ENCODE measurements at places on chromosomes 7 and 10. TPM values are rescaled to one million over a fixed set of nuclear protein-coding genes. Genes with fewer than 3 reads are reported as not detected.

MYH16 gene
- total RNA-seq = 1.4 TPM

LEP gene
- not detected for total RNA-seq

GRCh38 chr10:106608066-106608465 is 556.4 kb downstream of the SORCS1 start:
- DNase-seq = no peak

- DNase-seq = no peak
These were observed 35.7 kb downstream of the CCDC7 start for GRCh38 chr10:32481606-32482005.

GRCh38 chr10:78861529-78862327 is 207.0 kb upstream of the ZMIZ1 start:
- DNase-seq = no peak

DNA sequence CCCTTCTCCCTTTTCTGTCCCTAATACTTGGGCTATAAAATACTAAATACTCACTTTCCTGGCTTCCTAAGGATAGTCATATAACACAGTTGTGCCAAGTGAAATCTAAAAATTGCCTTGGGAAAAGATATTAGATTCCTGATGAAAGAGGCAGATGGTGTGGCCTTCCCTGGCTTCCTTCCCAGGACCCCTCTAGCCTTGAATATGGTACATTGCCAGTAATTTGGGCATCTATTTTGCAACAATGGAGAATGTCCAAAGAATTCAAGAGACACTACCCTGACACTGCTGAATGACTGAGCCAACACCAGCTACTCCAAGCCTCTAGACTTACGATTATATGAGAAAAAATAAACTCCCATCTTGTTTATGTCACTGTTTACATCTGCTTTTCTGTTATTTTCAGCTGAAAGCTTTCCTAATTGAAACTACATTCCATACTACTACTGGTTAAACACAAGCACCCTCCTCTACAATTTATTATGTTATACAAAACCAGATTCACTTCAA is 17.9 kb downstream of the COPG2 start:
- no peak for DNase-seq

- DNase-seq = no peak
These were observed 46.1 kb downstream of the ASB13 start for GRCh38 chr10:5620223-5620721.

DNA sequence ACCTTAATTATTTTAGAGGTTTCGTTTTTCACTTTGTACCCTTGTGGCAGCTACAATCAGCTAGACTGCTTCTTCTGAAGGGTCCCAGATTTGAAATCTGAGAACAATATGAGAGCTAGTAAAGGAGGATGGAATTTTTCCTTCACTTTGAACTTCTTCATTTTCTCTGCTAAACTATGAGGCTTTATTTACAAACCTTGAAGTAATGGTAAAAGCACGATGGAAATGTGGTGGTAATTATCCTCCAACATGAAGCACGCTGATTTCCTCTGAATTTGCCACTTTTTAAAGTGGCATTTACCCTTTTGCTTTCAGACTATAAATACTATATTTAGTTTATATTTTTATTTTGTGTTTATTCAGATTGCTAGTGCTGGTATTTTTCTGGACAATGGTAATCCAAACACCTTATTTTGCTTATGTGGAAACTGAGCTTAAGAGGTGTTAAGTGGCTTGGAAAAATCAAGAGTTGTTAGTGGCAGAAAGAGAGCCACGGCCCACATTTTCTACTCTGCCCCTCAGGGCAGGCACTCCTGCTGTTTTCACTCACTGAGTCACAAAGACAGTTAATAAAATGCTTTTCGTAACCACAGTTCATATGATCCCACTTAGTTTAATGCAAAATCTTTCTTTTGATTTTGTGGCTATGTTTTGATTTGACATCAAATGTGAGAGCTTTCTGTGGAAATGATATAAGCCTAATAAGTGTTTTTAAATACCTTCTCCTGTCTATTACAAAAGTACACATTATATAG is 2.7 kb downstream of the SSMEM1 start:
- DNase-seq = no peak

GRCh38 chr7:19403691-19404090 is 258.5 kb upstream of the FERD3L start:
- DNase-seq = no peak

DNA sequence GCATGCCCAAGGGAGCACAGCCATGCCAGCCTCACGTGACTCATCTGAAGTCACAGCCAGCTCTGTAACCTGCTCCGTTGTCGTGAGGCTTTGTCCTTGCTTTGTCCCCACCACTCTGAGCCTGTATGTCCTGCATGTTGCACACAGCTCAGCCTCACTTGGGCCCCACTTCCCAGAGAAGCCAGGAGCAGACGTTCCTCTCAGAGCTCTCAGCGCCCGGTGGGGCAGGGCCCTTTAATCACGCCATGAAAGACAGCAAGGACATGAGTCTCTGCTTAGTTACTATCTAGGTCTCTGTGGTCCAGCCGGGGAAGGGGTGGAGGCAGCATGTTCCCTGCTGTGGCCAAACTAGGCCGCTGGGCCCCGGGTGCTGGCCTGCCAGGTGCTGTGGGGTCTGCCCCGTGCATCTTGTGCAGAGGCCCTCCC is 127.4 kb upstream of the FAM20C start:
- no peak for DNase-seq

KLF14 gene
- 0.14 TPM for total RNA-seq

TACC2 gene
- 23.9 TPM for total RNA-seq

- no peak for DNase-seq
These were observed 51.5 kb downstream of the PIP4K2A start for GRCh38 chr10:22662733-22663330.

SORCS1 gene
- not detected for total RNA-seq

RPEL1 gene
- 0.07 TPM for total RNA-seq

- DNase-seq = no peak
These were observed 4.2 kb downstream of the NOS3 start for GRCh38 chr7:150994838-150995510.

DNA sequence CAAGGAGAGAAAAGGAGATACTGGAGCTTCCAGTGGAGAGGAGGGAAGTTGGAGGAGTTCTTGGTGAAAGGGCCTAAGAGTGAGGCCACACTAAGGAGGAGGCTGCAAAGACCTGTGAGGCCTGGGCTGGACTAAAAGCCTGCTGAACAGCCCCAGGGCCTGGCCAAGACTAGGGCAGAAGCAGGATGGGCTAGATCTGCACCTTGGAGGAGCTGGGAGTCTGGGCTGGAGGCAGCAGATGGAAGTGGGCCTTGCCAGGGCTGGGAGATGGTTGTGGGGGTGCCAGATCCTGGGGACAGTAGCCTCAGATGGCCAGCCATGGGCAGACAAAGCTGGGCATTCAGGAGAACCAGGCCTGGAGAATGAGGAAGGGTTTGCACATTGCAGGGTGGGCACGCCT is 6.5 kb upstream of the PURB start:
- DNase-seq = no peak

MSMB gene
- total RNA-seq = not detected

- no peak for DNase-seq
These were observed 246.7 kb downstream of the KLF6 start for GRCh38 chr10:3538291-3538655.

Data from epithelial cell of proximal tubule (primary cell).